NCI-H187 (cell line): ENCODE measurements at places on chromosomes 3 and 15.

GRCh38 chr15:32987067-32987466 is 207.4 kb downstream of the FMN1 start:
- no peak for DNase-seq

DNA sequence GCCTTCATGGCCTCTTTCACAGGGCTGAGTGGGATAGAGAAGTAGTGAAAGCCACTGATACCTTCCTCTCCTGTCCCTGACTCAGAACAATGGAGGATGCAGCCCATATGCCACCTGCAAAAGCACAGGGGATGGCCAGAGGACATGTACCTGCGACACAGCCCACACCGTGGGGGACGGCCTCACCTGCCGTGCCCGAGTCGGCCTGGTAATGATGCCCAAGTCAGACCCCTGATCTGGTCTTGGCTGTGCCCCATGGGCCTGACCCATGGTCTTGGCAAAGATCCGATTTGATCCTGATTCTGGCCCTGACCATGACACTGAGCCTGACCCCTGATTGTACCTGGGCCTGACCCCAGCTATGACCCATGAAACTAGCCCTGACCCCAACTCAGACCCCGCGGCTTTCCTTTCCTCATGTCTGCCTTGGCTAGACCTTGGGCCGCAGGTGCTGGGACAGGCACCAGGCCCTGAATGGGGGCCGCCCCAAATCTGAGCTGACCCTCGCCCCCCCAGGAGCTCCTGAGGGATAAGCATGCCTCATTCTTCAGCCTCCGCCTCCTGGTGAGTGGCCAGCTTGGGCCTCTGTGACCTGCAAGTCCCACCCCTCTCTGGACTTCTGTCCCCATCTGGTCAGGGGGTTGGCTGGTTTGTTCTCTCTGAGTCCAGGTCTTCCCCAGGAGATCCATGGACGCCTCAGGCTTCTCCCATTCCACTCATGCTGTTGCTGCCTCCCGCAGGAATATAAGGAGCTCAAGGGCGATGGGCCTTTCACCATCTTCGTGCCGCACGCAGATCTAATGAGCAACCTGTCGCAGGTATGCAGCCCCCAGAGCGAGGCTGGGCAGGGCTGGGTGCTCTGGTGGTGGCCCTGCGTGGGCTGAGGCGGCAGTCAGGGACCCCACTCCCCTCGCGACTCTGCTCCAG is 15.6 kb downstream of the NT5DC2 start:
- no peak for DNase-seq

- no peak for DNase-seq
These were observed 2.6 kb upstream of the IL20RB start for GRCh38 chr3:136954980-136955780.

GRCh38 chr15:70752193-70752635 is 11.1 kb downstream of the UACA start:
- no peak for DNase-seq

GRCh38 chr3:122077293-122078234 is 22.4 kb downstream of the CD86 start:
- no peak for DNase-seq

- DNase-seq: no peak
These were observed 1.2 kb upstream of the SPICE1 start for GRCh38 chr3:113516115-113516505.

- no peak for DNase-seq
These were observed 367.5 kb upstream of the THBS1 start for GRCh38 chr15:39213385-39213840.

- no peak for DNase-seq
These were observed 83.1 kb downstream of the PGPEP1L start for GRCh38 chr15:98924401-98925049.

DNA sequence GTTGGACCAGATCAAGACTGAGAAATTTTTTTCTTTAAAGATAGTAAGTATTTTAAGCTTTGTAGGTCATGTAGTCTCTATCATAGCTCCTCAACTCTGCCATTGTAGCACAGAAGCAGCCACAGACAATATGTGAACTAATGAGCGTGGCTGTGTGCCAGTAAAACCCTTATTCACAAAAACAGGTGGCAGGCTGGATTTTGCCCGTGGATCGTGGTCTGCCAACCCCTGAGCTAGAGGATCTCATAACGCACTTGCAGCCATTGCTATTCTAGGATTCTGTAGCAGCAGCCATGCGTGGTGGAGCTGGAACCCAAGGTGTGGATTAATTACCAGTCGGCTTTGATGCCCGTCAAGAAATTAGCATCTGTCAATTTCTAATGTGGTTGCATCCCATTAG is 68.7 kb upstream of the PLXNA1 start:
- no peak for DNase-seq

GRCh38 chr15:63826528-63826927 is 7.2 kb downstream of the HERC1 start:
- DNase-seq: no peak

DNA sequence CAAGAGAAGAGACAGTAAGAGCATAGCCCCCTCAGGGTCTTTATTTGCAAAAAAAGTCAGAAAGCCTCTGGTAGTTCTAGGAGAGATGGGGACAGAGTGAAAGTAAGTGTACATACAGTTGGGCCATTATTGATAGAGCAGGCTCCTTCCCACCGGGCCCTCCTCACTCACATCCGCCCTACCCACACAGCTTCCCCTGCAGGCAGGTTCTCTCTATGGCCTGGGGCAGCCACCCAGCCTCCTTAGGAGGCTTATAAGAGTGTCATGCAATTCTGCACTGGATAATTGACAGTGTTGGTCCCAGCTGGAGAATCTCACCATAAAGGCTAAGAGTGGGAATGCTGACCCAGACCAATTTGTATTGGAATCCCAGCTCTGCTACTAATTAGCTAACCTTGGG is 49.5 kb downstream of the SLC30A4 start:
- DNase-seq: no peak

DNA sequence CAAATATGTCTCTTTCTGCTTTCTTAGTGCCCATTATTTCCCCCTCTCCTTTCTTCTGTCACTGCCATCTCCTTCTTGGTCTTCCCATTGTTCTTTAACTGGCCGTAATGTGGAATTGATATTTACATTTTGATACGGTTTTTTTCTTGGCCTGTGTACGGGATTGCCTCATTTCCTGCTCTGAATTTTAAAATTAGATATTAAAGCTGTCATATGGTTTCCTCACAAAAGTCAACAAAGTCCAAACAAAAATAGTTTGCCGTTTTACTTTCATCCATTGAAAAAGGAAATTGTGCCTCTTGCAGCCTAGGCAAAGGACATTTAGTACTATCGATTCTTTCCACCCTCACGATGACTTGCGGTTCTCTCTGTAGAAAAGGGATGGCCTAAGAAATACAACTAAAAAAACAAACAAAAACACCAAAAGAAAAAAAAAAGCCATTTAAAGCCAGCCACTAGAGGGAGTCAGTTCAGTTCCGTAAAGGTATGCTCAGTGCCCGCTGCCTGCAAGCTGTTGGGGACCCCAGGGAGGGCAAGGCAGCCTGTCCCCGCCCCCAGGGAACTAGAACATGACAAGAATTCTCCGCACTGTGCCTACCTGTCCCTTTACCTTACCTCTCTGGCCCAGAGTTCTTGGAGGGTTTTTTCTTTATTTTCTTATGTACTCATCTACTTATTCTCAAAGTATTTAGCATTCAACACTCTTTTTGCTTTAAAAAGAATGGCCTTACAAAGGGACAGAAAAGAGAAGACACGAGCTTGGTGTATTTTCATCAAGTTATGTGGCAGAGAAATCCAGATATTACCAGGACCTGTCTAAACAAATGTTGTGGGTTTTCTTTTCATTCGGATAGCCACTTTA is 30.0 kb upstream of the NR2E3 start:
- no peak for DNase-seq

- no peak for DNase-seq
These were observed 53.0 kb upstream of the GYG1 start for GRCh38 chr3:148938306-148938705.

DNA sequence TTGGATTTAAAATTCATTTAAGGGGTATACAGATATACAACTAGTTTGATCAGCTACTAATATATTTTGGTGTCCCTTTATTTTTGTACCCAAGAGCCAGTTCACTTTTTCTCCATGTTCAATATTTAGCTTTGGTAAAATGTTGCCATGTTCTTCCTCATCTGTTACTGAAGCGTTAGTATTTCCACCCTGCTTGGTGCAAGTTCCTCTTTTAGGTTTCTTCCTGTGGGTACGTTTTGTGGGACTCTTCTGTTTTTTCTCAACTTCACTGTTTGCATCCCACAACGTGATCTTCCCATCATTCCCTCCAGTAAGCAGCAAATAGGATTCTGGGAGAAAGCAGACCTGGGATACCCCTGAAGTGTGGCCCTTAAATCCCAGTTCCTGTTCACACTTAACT is 14.1 kb downstream of the WDR53 start:
- no peak for DNase-seq

DNA sequence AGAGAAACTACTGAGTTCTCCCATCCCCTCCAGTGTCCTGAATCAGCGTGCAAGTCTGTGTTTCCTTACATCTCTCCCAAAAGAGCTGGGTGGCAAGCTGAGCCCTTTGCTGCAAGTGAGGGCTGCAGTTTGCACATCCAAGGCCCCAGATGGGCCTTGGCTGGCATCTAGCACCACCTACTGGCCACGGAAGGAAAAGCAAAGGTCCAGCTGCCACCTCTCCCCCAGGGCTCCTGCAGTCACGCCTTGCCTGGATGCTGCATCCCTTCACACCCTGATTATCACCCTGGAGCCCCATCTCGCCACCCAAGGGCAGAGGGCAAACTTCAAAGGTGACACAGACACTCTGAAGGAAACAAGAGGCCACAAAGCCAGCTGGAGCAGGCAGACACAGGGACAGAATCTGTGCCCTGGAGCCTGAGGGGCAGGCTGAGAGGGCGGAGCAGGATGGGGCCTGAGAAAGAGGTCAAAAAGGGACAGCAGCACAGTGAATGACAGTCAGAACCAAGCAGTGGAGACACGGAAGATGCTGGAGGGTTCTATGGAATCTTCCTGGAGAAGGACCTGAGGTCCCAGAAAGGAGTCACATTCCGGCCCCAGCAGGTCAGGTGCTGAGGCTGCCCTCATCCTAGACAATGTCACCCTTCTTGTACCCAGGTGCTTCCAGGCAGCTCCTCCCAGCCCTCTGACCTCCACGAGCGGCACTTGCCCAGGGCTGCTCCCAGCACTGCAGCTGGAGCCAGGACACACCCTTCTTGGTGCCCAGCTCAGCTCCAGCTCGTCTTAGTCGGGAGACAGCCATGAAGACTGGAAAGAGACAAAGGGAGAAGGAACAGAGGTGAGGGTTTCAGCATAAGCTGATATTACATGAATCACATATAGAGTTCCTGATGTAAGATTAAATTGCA is 18.3 kb upstream of the NTRK3 start:
- DNase-seq: peak; percentile 12

- no peak for DNase-seq
These were observed 7.6 kb upstream of the GRAMD1C start for GRCh38 chr3:113831103-113831355.

DNA sequence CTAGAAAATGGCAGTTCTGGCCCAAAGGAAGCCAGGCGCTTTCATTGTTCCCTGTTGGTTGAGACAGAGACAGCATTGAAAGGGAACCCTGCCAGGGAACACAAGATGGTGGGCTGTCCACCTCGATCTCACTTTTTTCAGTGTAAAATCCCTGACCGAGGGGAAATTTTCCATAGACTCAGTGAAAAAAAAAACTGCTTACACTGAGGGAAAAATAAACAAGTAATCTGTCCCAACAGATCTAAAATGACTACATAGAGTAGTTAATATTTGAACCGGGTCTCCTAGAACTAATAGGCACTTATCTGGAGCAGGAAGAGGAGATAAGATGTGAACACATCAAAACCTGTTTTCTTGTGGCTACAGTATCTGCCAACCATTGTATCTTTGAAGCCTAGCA is 763.4 kb upstream of the GOLIM4 start:
- DNase-seq: no peak

DNA sequence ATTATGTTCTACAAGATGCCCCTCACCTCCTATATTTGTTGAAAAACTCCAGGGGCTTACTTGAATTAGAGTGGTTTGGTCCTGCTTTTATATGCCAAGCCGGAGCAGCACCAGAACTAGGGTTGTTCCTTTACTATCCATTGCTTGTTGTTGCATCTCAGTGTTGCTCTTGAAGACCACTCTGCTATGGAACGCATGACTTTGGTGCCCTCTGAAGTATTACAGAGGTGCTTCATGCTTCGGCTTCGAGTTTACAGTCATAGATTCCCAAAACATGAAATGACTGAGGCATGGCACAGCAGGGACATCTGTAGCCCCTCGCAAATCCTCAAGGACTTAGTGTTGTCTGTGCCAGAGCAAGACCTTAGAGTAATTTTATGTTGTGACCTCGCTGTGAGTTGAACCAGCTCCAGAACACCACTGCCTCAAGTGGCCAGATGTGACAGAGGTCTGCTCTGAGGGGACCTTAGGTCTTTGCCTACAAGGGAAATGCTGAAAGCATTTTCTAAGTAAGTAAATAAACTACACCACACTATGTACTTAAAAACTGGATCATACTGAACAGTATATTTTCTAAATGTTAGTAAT is 67.2 kb upstream of the SIAH2 start:
- no peak for DNase-seq

GRCh38 chr15:64842986-64843561 is 1.4 kb downstream of the PLEKHO2 start:
- no peak for DNase-seq
